ENCODE measurements at places on chromosomes 2 and 18.

DNA sequence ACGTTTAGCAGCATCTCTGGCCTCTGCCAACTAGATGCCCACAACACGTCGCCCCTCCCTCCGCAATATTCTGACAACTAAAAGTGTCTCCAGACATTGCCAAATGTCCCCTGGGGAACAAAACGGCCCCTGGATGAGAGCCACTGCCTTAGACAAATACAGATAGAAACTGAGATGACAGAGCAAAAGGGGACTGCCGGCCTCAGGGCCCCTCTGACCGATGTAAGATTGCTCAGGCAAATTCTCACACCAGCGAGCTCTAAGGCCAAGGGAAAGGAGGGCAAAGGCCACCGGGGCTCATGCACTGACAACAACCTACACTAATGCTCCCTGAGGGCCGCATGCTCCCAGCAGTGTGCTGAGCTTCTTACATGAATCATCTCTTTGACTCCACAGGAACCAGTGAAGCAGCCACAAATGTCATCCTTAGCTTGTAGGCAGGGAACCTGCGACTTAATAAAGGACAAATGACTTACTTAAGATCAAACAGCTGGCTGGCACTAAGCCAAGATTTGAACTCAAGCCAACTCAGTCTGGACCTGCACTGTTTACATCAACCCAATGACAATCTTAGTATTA lies 228.5 kb downstream of the TTC32 start:
- DNase-seq, result no peak

GRCh38 chr18:9184998-9185613 lies 48.5 kb downstream of the ANKRD12 start:
- peak; percentile 24 for DNase-seq

- DNase-seq, result no peak
Observed at GRCh38 chr18:79896738-79897137, 54.7 kb downstream of the SLC66A2 start.

GRCh38 chr2:126736133-126736874 lies 80.3 kb downstream of the GYPC start:
- no peak for DNase-seq

DNA sequence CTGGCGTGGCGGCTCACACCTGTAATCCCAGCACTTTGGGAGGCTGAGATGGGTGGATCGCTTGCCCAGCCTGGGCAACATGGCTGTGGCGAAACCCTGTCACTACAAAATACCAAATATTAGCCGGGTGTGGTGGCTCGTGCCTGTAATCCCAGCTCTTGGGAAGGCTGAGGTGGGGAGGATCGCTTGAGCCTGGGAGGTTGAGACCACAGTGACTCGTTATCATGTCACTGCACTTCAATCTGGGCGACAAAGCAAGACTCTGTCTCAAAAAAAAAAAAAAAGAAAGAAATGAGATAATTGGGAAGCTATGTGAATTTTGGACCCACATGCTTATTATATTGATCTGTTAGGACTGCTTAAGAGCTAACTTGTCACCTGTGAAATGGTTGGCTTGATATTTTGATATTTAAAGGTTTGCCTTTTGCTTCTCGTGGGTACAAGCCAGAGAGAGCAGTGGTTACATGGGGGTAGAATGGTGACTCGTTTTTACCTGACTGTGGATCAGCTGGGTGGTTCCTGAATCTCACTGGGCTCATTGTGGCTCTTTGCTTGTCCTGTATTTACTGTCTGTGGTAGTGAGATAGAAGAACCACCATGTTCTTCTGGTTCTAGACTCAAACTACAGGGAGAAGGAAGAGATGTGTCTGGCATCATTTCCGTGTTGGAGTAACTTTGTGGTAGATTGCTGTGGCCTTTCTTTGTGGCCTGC lies 28.9 kb downstream of the ZNF532 start:
- DNase-seq, result no peak

DNA sequence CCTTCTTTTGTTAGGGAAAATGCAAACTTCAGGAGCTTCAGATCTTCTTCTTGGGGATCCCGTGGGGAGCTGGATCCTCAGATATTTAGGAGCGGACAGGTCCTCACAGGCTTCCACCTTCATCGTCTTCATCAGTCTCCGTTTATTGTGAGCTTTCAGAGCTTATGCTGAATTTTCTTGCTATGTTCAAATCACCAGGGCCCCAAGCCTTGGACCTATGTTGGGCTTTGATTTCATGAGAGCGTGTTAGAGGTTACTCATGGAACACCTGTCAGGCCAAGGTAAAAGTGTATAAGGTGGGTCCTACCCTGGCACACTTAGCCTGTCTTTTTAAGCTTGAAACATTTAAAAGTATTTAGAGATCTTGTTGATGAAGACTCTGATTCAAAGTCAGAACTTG lies 212.9 kb downstream of the FAM210A start:
- DNase-seq, result no peak

DNA sequence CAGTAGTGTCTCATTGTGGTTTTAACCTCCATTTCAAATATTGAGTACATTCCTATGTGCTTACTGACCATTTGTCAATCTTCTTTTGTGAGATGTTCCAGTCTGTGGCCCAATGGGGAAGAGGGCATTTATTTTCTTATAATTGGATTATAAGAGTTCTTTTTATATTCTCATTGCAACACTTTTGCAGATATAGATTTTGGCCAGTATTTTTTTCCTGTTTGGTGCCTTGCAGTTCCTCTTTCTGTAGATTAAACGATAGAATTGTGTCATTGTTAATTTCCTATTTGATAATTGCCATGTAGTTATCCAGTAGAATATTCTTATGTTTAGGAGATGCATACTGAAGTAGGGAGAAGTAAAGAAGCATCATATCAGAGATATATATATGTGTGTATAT lies 56.4 kb upstream of the CYTIP start:
- no peak for DNase-seq

DNA sequence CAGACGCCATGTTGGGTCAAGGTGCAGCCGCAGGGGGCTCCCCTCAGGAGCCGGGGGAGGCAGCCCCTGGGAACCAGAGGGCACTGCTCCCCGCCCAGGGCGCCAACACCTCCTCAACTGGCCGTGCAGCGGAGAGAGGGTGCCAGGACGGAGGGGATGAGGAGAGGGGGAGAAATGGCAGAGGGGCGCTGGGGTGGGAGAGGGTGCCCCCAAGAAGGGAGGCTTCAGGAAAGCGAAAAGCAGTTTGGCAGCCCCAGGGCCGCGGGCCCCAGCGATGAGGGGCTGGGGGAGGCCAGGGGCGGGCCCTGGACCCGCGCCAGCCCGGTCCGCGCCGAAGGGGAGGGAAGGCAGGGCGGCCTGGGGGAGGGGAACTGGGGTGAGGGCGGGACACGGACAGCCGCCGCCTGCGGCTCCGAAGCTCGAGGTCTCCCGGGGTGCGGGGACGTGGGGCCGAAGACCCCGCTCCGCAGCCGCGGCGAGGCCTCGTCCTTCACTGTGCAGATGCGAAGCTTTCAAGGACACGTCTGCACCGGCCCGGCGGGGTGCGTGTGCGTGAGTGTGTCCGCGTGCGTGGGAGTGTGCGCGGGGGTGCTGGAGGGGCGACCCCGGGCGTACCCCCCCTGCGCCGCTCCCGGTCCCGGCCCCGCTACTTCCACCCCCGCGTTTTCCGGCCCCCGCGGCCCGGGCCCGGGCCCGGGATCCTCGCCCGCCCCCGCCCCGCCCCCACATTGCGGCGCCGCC lies 1.4 kb downstream of the DNMT3A start:
- no peak for DNase-seq

DNA sequence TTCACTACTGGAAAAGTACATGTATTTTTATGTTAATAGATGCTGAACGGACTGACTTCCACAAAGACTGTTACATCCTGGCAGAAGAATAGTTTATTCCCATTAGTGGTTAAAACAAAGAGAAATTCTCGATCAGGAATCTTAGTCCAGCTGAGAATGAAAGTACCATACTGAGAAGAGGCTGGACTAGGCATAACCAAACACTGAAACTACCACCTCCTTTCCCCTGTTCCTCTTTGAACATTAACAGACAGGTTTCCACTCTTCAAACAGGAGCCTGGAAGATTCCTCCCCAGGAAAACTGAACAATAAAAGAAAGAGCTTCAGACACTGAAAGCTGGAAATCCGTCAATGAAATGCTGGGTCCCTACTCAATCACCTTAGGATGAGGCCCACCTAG lies 25.8 kb downstream of the LDAH start:
- no peak for DNase-seq

- no peak for DNase-seq
Observed at GRCh38 chr18:48644029-48644428, 105.2 kb downstream of the CTIF start.

DNA sequence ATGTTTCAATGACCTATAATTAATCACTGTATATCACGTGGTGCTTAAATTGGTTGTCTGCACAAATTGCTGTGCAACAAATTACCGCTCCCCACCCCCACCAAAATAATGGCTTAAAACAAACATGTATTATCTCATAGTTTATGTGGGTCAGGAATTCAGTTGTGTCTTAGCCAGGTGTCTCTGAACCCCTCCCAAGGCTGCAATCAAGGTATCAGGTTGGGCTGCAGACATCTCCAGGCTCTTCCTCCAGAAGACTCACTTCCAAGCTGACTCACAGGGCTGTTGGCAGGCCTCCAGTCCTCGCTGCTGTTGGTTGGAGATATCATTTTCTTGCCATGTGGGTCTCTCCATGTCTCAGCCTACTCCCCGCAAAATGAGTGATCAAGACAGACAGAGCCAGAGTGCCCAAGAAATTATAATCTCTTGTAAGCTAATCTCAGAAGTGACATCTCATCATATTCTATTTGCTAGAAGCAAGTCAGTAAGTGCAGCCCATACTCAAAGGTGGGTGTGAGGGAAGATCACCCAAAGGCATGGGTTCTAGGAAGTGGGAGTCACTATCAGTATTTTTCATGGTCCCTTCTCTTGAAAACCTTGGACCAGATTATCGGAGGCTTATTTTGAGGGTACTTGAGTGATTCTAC lies 38.4 kb downstream of the SPC25 start:
- DNase-seq, result no peak

DNA sequence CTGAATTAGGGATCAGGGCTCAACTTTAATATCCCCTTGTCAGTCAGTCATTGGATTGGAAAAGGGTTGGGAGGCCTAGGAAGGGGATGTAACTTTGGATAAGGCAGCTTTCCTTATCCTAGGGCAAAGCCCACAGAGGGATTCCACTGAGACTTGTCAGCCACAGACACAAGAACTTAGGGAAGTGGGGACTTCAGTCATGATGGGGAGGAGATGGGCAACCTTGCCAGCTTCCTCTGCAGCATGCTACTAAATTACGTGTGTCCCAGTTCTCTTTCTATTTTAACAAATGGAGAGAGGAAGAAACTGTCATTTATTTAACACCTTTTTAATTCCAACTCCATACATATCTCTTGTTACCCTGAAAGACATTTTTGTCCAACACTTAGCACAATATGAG lies 237.8 kb downstream of the WDR7 start:
- DNase-seq, result no peak

GRCh38 chr18:45860971-45861370 lies 35.5 kb downstream of the SIGLEC15 start:
- no peak for DNase-seq

DNA sequence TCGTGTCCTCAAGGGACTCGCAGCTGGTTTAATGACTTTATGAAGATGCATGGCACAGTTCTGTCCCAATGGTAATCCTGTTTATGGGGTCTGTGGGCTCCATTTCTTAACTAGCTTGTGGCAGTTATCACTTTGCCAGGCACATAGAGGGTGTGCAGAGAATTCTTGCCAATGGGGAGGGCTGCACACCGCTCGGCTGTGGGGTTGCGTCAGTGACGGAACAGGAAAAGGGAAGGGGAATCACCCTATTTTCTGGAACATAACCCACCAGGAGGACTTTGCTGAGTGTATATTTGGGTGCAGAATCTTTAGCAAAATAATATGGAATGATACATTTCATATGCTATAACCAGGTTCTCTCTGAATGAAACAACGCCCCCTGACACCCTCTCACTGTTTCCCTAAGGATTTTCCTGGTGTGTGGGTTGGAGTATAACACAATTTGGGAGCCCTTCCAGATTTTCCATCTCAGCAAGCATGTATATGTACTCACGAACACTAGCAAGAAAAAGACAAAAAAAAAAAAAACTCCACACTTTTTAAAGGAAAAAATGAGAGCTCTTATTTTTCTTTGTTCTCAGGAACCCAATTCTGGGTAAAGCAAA lies 43.9 kb upstream of the TRIB2 start:
- DNase-seq, result no peak

DNA sequence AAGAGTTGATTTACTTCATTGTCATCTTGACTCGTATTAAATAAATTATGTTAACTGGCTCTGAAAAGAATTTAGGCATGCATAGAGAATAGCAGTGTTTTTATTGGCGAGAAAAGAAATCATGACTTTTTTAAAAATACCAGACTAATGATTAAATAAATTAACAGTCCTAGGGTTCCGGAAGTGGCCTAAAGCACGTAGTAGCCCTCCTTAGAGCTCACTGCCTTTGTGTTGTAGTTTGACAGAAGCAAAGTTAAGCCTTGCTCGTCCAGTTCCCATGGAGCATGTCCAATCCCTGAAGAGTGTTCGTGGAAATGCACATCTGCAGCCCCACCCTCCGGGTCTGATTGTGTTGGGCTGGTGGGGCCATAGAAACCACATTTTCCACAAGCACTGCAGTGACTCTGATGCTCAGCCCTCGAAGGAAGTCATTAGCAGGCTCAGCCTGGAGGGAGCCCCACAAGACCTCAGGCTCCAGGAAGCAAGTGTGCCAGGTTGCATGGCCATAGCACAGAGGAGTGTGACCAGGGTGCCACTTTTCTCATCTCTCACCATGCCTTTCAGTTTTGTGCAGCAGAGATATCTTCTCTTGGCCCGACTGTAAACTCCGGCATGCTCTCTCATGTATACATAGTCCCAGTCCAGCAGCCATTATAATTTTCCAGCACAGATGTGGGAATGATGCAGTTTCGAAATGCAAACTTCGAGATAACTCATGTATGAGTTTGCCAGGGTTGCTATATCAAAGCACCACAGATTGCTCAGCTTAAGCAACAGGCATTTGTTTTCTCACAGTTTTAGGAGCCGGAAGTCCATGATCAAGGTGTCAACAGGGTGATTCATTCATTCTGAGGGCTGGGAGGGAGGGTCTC lies 188.6 kb upstream of the SH3BP4 start:
- DNase-seq, result no peak

- DNase-seq, result no peak
Observed at GRCh38 chr2:118227698-118228508, 139.6 kb downstream of the INSIG2 start.

DNA sequence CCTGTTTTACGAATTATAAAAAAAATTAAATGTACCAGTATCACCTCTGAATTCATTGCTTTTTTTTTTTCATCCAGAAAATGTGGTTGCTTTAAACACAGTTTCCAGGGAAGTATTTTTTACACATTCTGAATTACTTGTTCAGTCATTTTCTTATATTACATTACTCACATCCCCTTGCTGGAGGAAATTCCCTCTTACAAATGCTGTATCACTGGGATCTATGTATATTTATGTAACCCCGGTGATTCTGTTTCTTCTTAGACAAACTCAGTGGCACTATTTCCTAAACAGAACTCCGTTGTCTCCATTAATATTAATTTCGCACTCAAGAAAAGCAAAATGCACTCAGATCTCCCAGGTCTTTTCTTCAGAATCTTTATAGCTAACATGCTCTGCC lies 1078.5 kb upstream of the ZEB2 start:
- DNase-seq, result no peak
